IgD-negative memory B cell (primary cell): ENCODE measurements at places on chromosomes 6 and 20. TPM values are rescaled to one million over a fixed set of nuclear protein-coding genes. Genes with fewer than 3 reads are reported as not detected.

The VGLL2 gene
- not detected for polyA plus RNA-seq

The CALHM4 gene
- not detected for polyA plus RNA-seq

The EPPIN gene
- not detected for polyA plus RNA-seq

The MLIP gene
- polyA plus RNA-seq = not detected

The PBOV1 gene
- not detected for polyA plus RNA-seq

The HDGFL1 gene
- polyA plus RNA-seq = not detected

The EYA4 gene
- polyA plus RNA-seq = not detected

The OPN5 gene
- polyA plus RNA-seq = not detected

The SEMG1 gene
- not detected for polyA plus RNA-seq

The PCSK2 gene
- not detected for polyA plus RNA-seq

The MATN4 gene
- not detected for polyA plus RNA-seq

The BNIP5 gene
- polyA plus RNA-seq = not detected

The CAGE1 gene
- polyA plus RNA-seq = not detected

The TRIM31 gene
- polyA plus RNA-seq = not detected

The LINC00237 gene
- not detected for polyA plus RNA-seq

The HCK gene
- polyA plus RNA-seq = 52.0 TPM

The AP5S1 gene
- 12.8 TPM for polyA plus RNA-seq

The PGC gene
- polyA plus RNA-seq = not detected

The F13A1 gene
- polyA plus RNA-seq = 3.7 TPM

The PNPLA1 gene
- 0.19 TPM for polyA plus RNA-seq
